ENCODE measurements at places on chromosomes 5 and 9.

DNA sequence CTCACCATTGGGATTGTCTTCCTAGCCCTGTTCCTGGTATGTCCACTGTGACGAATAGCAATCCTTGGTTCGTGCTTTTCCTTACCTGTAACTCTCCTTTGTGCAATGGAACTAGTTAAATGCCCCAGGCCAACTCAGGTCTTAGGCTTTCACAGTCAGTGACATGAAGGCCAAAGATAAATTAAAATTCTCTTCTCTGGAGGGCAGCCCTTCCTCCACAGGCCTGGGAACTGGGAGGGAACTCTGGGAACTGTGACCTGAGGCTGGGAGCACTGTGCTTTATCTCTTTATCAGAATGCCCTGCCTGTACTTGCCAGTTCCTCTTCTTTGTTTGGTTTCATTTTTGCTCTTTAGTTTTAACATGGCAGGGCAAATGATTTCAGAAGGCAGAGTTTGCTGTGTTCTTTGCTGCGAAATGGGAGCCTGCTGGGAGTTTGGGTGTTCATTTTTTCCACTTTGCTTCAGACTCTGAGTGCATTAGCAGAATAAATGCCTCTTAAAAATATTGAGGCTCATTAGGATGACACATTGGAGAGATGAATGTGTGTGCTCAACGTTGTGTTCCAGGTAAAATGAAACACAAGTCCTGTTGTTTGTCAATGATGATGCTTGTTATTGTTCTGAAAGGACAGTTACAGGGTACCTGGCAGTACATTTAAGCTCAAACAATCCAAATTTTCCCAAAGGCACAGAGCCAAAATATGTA lies 118.1 kb downstream of the NUDT12 start:
- no peak for DNase-seq

DNA sequence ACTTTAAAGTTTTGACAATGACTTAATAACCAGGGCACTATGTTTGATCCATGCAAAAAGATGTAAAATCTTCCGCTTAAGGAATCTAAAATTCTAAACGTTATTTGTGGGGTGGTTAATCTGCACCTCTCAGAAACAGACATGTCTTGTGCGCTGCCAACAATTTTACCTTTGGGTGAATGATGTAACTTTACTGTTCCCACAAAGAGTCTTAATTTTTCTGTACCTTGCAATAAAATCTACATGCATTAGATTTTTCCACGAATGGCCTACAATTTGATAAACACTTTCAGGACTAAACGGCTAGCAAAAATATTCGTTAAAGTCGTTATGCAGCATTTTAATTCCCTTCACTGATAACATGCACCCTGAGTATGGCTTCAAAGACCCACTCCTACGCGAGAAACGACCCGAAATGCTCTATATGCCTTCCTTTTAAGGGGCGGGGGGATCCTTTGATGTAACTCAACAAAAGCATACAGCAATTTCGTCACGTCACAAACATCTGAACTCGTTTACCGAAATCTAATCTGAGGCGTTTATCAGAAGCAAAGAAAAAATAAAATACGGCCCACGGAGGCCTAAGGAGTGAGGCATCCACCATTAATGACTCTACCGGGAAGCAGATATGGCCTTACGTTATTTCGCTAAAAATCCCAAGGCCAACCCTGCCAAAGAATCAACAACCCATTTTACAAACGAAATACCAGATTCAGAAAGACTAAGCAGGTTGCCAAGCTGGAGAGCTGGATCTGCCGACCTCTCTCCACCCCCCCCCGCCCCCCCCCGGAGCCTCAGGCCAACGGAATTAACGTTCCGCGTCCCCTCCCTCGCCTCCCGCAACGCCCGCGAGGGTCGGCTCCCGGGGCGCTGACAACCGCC lies 621 bp downstream of the AK6 start:
- DNase-seq = peak; percentile 39

DNA sequence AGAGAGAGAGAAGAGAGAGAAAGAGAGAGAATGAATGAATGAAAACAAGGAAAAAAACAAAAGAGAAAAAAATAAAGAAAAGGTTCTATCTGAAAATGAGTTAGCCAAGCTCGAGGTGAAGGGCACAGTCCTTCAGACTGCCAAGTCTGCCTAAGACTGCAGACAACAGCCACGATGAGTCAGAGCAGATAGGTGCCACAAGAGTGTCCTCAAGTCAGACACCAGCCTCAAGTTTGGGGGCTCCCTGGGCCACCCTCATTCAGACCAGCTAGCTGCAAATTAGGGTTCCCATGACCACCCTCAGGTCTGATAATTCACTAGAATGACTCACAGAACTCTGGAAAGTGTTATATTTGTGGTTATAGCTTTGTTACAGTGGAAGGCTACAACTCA lies 13.9 kb upstream of the HABP4 start:
- DNase-seq = no peak

- peak; percentile 76 for DNase-seq
Measured at GRCh38 chr5:155983954-155984353, 343.0 kb upstream of the SGCD start.
